ENCODE measurements at places on chromosomes 3 and 15.

DNA sequence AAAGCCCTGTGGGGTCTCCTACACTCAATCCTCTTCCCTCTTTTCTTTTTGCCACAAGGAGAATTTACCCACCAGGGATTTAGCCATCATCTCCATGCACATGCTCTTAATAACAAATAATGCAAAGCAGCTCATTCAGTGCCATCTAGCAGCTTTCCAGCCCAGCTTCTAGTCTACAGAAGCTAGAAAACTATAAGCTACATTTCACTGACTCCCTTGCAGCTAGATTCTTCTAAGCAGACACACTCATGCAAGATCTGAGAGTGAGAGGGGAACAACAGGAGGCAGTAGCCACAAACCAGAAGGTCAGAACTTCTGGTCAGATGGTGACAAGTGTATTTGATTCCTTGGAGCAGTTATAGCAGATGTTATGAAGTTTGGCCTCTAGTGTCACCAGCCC is 25.5 kb downstream of the OSBPL10 start:
- DNase-seq = no peak

- DNase-seq = peak; percentile 62
Observed at GRCh38 chr3:187951452-187952190, 202.3 kb upstream of the LPP start.

DNA sequence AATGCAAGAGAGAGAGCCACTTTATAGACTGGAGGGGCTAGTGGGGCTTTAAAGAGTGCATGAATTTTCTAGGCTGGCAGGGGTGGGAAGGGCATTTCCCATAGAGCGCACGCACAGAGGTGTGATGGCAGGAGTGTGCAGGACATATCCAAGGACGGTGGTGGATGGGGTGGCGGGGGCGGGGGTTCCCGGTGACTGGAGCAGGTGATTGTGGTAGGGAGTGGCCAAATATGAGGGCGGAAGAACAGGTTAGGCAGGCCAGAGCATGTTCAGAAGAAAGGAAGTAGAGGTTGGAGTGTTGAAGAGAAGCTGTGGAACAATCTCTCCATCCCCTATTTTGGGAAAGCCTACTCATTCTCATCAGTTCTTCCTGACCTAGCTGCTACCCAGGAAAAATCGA is 18.1 kb downstream of the FAM81A start:
- no peak for DNase-seq

DNA sequence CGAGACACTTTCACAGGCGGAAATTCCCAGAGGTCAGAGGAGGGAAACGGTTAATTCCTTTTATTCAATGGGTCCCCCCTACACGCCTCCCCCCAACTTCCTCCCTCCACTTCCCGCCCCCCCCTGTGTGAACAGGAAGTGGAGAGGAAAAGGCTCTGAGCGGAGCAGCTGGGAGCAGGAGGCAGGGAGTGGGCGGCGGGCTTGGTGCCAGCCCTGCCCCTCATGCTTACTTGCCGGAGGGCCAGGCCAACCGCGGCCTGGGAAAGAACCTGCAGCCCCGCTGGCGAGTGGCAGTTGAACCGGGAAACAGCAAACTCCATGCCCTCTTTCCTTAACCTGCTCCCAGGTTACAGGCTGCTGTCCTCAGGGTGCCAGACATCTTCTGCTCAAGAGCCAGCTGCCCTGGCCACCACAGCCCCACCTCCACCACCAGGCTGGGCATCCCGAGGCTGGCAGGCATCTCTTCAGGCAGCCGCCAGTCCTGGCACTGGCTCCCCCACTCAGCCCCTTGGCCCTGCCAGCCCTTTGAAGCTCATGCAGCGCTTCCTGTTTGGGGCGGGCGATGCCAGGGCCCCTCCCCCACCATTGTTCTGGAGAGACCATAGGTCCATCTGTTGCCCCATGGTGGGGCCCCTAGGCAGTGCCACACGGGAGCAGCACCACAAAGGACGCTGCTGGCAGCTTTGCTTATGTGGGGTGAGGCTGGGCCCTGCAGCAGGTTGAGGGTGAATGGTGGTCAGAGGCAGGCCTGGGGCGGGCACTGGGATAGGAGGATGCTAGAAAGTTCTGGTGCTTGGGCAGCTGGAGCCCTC is 12.9 kb downstream of the VPS18 start:
- DNase-seq = peak; percentile 27

- DNase-seq = no peak
Observed at GRCh38 chr3:24196526-24196925, 251.4 kb downstream of the NR1D2 start.

DNA sequence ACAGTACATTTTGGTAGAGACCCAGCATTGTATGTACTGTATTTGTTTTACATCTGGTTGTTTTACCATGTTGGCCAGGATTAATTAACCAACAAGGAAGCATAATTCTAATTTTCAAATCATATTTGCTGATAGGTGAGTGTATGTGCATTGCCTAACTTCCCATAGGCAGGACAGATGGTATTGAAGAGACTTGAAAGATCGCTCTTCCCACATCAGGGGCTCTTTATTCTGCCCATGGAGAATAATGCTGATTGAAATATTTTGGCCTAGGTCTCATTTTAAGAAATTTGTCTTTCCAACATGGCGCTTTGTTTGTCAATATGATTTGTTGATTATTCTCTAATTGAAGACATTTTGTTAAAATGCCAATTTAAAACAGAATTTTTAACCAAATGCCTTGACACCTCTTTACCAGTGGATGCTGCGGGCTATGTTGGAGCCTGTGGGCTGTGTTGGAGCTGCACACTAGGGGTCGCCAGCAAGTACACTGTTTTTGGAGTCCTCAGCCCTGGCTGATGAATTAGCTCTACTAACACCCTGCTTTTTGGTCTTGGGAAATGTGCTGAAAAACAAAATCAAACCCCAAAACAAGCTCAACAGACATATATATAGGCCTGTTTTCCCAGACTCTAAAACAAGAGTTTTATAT is 5.3 kb downstream of the P2RY12 start:
- DNase-seq = no peak

DNA sequence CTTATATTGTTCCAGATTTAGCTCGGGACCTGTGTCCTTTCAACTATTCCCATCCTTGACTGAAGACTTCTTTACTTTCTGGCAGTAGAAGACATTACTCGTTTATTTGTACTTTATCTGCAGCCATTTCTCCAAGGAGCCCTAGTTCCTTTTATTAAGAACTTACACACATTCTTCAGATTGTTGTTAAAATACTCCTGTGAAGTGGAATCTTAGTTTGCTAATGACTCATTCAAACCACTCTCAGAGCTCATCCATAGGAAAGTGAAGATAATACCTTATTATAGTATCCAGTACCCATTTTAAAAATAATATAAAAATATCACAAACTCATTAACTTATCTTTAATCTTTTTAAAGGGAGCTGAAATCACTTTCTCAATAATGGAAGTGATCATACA is 63.5 kb downstream of the C3orf70 start:
- DNase-seq = no peak

DNA sequence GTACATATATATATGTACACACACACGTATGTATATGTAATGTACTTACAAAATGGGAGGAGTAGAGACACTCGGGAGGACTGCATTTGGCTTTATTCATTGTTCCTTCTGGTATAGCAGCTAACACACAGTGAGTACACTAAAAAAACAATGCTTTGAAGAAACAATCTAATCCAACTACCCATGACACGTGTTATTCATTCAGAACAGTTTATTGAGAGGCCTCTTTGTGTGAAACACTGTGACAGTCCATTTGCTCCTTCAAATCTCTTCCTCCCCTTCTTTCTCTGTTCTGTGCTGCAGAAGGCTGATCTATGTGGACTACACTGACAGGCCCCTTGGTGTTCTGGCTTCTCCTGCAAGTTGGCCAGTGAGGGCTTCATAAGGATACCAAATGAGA is 1075.9 kb upstream of the CFAP20DC start:
- no peak for DNase-seq
